ENCODE measurements at places on chromosomes 11 and 22. TPM values are rescaled to one million over a fixed set of nuclear protein-coding genes. Genes with fewer than 3 reads are reported as not detected.

Gene API5
- 124 TPM for total RNA-seq

Gene RAG1
- total RNA-seq = 0.25 TPM

Gene MYEOV
- not detected for total RNA-seq

Gene KCNJ5
- total RNA-seq = not detected

Gene KRTAP5-11
- total RNA-seq = not detected

Gene UPK3A
- total RNA-seq = not detected

Gene OR8A1
- total RNA-seq = not detected

Gene CD248
- 2.4 TPM for total RNA-seq

Gene MPEG1
- total RNA-seq = not detected

Gene RGL4
- 29.1 TPM for total RNA-seq

Gene PHLDB1
- 0.12 TPM for total RNA-seq

Gene NR1H3
- 10.0 TPM for total RNA-seq

Gene OR51B5
- not detected for total RNA-seq

Gene SCGB1D2
- not detected for total RNA-seq

Gene NXPE1
- total RNA-seq = not detected

Gene MS4A12
- total RNA-seq = not detected

Gene CRYAB
- total RNA-seq = not detected

Gene TEAD1
- total RNA-seq = 0.12 TPM

Gene TPBGL
- 0.06 TPM for total RNA-seq

Gene APOA4
- not detected for total RNA-seq

Gene THY1
- 0.15 TPM for total RNA-seq

Gene SAA4
- total RNA-seq = not detected

Gene OR51F2
- not detected for total RNA-seq

Gene CEP57
- 67.7 TPM for total RNA-seq

Gene NEFH
- total RNA-seq = 0.89 TPM

Gene P2RX6
- total RNA-seq = 0.27 TPM

Gene FRMD8
- total RNA-seq = 49.5 TPM

Gene SPON1
- total RNA-seq = 1.4 TPM

Gene OR10AG1
- not detected for total RNA-seq

Gene KCNJ4
- total RNA-seq = not detected

Gene IL18
- not detected for total RNA-seq

Gene PHOX2A
- total RNA-seq = not detected

Gene TTC28
- total RNA-seq = 1.2 TPM

Gene SNX32
- 2.2 TPM for total RNA-seq

Gene CTTN
- total RNA-seq = 0.54 TPM

Gene SLC22A12
- not detected for total RNA-seq

Gene OR51B4
- not detected for total RNA-seq

Gene GPR83
- total RNA-seq = 0.05 TPM

Gene RAD9A
- 53.7 TPM for total RNA-seq

Gene CCDC116
- 0.97 TPM for total RNA-seq

Gene POU2AF1
- 1.6 TPM for total RNA-seq

Gene AMOTL1
- 4.0 TPM for total RNA-seq

Gene POLR2L
- total RNA-seq = 90.3 TPM

Gene HBG1
- total RNA-seq = not detected

Gene GNAZ
- total RNA-seq = 0.37 TPM

Gene INS
- total RNA-seq = not detected

Gene SLC22A6
- total RNA-seq = not detected

Gene CHEK1
- total RNA-seq = 87.2 TPM

Gene RAB38
- total RNA-seq = 1.6 TPM

Gene PRRG4
- 0.25 TPM for total RNA-seq

Gene RIBC2
- 7.0 TPM for total RNA-seq

Gene ANKK1
- 0.15 TPM for total RNA-seq

Gene FGF4
- total RNA-seq = not detected

Gene TBRG1
- total RNA-seq = 39.6 TPM

Gene GPHA2
- total RNA-seq = not detected

Gene SLC6A5
- not detected for total RNA-seq

Gene CYP2D6
- total RNA-seq = 6.6 TPM

Data from activated CD4-positive, alpha-beta T cell treated with anti-CD3 and anti-CD28 coated beads, Interleukin-2, amount 10 ng/mL, durations not matched to agents 7 days and 5 days (primary cell).